ENCODE measurements at places on chromosomes 3 and 15.

DNA sequence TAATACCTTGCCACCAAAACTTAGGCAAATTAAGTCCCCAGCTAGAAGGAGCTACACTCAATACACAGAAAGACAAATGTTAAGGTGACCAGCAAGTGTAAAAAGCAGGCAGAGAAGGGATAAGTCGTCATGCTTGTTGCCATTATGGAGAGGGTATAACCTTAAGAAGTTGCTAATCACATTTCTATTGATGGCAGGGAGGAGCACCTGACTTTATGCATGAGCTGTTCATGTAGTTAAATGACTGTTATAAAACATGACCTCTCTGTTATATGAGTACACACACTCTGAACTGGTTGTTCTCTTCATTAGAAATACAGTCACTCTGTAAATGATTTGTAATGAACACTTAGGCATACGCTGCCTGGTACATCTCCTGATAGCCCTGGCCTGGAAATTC is 6.6 kb upstream of the CCNL1 start:
- DNase-seq: no peak

GRCh38 chr15:40050788-40051470 is 11.9 kb upstream of the SRP14 start:
- no peak for DNase-seq

GRCh38 chr15:92906563-92907081 is 6.5 kb downstream of the CHD2 start:
- DNase-seq: peak; percentile 48

DNA sequence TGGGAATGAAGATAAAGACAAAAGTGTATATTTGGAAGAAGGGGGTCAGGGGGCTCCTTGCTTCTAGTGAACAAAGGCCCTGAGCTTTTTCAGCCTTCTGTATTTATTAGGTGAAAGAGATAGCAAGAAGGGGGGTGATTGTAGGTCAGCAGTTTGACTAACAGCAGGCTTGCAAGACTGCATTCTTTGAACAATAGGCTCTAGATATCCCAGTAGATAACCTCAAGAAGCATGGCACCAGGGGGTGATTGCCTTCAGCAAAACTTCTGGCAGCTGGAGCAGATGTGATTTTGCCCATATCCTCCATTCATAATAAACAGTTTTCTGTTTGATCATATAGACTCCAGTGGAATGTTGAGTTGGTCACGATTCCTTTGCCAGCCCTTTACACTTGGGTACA is 31.7 kb upstream of the GOLIM4 start:
- no peak for DNase-seq

DNA sequence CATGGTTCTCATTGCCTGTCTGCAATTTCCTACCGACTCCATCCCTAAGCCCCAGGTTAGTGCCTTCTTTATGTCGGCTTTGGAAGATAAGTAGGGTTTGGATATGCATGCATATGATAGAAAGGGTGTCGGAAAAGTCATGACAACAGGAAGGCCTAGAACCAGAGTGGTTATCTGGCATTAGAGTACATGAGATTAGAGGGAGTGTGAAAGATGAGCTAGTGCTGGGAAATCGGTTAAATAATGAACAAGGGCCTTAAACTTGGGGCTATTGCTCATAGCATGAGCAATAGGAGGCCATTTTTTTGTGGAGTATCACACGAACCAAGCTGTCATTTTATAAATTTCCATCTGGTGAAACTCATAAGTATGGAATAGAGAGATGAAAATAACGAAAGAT is 54.0 kb upstream of the LPP start:
- no peak for DNase-seq
